ENCODE measurements at places on chromosomes 7 and 10. TPM values are rescaled to one million over a fixed set of nuclear protein-coding genes. Genes with fewer than 3 reads are reported as not detected.

PSPH gene
- 9.0 TPM for total RNA-seq

GPR22 gene
- total RNA-seq: not detected

NAT16 gene
- not detected for total RNA-seq

CALML3 gene
- not detected for total RNA-seq

LLCFC1 gene
- not detected for total RNA-seq

FXYD4 gene
- not detected for total RNA-seq

TIMM23B gene
- total RNA-seq: 10.4 TPM

- no peak for DNase-seq
Observed at GRCh38 chr10:97542169-97543024, 30.2 kb upstream of the ANKRD2 start.

GRCh38 chr7:29955799-29956486 is 33.7 kb downstream of the SCRN1 start:
- DNase-seq: no peak

GRCh38 chr7:158077934-158078910 is 509.4 kb downstream of the PTPRN2 start:
- DNase-seq: no peak

GRCh38 chr10:120685136-120685535 is 166.0 kb upstream of the WDR11 start:
- DNase-seq: no peak

DNA sequence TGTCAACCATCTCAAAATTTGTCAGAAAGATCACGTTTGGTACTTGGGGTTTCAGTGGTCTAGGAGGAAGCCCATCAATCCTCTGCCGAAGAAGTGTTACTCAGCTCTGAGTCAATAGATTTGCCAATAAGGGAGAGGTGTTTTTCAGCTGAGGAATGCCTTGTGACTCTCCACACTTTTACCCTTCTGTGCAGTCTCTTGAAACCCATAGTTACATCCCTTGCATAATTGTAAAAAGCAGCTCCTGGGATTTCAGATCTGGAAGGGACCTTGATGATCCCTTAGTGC is 47.5 kb downstream of the INSYN2A start:
- DNase-seq: no peak

DNA sequence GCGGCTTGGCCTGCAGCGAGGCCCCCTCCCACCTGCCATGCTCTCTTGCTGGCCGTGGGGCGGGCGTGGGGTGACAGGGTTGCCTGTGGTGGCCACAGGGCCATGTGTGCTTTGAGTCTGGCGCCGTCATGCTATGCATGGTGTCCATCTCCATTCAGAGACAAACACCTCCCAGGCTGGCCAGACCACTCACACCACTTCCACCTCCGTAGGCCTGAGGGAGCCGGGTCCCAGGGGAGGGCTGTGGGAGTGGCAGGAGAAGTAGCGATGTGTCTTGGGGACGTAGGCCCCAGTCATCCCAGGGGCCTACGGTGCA is 65.5 kb downstream of the DNAJB6 start:
- DNase-seq: no peak

DNA sequence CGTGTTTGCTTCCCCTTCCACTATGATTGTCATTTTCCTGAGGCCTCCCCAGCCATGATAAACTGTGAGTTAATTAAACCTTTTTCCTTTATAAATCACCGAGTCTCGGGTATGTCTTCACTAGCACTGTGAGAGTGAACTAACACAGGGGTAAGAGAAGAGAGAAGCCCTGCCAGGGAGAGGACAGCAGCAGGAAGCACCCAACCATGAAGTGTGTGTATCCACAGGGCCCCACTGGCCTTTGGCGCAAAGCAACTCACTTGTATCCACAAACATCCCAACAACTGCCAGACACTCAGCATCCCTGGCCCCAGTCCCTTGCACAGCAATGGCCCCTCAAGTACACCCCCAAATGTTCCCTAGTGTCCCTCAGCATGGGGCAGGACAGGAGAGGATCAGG is 115.1 kb downstream of the MAD1L1 start:
- no peak for DNase-seq

DNA sequence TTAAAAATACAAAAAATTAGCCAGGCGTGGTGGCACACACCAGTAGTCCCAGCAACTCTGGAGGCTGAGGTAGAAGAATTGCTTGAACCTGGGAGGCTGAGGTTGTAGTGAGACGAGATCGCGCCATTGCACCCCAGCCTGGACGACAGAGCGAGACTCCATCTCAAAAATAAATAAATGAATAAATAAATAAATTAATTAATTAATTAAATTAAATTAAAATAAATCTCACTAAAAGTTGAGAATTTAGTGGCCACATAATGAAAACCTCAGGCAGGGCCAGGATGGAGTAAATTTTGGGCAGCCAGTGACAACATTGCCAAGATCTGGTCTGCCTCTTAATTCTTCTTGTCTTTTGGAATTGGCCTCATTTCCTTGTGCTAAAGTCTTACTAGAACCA is 187.5 kb upstream of the FEZF1 start:
- DNase-seq: no peak

DNA sequence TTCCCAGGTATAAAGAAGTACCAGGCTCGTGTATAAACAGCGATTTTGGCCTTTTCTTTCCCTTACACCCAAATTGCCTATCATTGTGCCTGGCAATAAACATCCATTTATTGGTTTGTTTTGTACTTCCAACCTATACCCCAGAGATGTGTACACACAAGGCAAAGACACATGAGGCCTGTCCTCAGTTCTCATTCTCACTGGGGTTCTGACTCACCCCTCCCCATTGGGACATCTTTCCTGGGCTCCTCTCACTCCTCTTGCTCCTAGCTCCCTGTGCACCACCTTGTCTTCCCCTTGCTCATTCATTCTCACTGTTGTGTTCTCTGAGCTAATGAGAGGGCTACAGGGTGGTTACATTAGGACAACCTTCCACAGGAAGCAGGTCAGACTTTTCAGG is 240.7 kb downstream of the ANK3 start:
- no peak for DNase-seq

DNA sequence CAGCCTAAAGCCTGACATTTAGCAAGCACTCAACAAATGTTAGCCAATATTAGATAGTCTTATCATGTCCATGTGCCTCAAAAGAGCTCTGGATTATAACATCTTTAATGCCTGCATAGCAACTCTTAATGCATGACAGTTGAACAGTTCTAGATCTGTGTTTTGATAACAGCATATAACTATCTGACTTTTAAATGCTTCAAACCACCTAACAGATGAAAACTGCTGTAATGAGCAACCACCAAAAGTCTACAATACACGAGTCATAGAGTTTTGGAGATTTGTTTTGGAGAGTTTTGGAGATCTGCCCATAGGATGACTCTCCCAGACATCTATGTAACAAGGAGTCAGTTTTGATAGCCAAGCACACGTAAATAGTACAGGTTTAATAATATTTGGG is 227.3 kb downstream of the TWIST1 start:
- DNase-seq: no peak

GRCh38 chr7:132412435-132412834 is 163.8 kb downstream of the PLXNA4 start:
- DNase-seq: no peak

DNA sequence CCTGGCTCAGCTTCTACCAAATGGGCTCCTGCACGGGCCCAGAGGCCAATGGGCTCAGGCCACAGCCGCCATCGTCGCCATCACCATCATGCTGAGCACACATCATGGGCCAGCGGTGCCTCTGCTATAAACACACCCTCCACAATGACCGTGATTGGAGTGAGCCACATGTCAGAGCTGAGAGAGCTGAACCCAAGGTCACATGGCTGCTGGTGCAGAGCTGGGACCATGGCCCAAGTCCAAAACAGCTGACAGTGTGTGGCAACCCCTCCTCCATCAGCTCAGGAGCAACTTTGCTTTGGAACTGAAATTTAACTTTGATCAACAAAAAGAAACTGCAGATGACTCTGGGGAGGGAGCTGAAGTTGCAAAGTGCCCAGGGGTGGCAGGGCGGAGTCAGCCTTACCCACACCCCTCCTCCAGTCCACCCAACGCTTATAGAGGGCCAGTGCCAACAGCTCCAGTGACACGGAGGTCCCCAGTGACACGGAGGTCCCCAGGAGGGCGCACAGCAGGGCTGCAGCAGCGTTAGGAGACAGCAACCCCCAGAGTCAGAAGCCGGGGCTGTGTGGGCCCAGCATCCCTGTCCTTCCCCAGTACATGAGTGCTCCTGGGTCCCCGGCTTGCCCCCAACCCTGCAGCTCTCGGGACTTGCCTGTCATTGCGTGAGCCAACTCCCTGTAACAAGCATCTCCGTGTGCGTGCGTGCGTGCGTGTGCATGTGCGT is 249.6 kb downstream of the ELFN1 start:
- DNase-seq: peak; percentile 95

DNA sequence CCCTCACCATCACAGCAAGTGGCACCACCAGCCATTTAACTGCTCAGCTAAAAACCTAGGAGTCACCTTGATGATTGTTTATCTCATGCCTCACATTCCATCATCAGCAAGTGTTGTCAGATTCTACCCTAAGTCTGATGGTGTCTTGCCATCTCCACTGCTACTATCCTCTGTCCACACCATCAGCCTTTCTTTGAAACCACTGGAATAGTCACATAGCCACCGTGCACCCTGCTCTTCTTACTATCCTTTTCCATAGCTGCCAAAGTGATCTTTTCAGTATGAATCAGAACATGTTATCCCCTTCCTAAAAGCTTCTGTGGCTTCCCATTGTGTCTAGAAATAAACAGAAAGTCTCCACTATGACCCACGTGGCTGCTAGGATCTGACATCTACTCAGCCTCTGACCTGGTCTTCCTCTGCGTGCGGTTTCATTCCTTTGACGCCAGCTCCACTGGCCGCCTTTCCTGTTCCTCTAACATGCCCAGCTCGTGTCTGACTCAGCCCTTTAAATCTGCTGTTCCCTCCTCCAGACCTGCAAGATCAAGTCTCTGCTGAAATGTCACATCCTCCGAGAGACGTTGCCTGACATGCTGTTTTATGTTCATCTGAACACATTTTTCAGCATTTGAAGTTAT is 16.5 kb upstream of the CHN2 start:
- peak; percentile 53 for DNase-seq

DNA sequence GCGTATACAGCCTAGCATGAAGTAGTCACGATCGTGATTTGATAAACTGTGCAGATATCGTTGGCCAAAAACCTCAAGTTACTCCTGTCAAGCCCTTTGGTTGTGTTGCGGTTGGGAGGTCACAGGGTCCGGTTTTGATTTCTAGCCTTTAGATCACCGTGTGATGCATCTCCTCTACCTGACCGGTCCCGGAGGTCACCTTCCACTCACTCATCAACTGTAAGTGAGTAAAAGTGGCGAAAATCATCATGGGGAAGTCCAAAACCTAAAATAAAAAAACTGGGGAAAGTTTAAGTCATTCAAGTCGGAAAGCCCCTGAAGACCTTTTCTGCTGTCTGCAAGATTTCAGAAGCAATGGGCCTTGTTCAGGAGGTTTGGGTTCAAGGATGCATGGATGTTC is 62.8 kb downstream of the ADARB2 start:
- no peak for DNase-seq

- DNase-seq: no peak
Observed at GRCh38 chr10:123297175-123297574, 143.0 kb downstream of the BUB3 start.

GRCh38 chr7:123846217-123846891 is 1.4 kb downstream of the HYAL4 start:
- no peak for DNase-seq

DNA sequence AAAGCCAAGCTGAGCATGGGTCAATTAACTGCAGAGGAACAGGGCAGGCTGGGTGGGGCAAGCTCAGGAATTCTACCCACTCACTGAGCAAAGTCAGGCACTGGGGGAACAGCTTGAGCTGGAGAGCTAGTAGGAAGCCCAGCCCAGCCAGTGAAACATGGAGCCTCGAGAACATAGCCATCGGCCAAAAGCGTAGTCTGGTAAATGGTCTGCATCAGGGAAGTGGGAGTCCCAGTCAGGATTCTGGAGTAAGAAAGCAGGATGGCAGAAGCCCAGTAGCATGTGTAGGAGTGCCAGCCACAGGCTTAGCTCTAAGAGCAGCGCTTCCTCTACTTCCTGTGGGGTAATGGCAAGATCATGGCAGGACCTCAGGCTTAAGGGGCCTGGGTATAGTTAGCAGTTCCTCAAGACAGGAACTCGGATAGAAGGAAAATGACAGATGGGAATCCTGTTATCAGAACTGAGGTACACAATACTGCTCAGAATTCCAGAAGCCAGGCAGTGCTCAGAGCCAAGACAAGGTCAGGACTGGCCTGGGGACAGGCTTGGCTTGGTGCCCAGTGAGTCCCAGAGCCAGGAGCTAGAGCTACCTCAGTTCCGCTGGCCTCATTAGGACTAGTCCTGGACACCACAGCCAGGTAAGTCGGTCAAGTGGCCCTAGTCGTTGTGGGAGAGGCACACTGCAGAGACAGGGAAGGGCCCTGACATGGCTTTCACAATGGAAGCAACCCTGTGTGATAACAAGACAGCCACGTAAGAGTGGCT is 65.4 kb upstream of the MXI1 start:
- DNase-seq: peak; percentile 90

DNA sequence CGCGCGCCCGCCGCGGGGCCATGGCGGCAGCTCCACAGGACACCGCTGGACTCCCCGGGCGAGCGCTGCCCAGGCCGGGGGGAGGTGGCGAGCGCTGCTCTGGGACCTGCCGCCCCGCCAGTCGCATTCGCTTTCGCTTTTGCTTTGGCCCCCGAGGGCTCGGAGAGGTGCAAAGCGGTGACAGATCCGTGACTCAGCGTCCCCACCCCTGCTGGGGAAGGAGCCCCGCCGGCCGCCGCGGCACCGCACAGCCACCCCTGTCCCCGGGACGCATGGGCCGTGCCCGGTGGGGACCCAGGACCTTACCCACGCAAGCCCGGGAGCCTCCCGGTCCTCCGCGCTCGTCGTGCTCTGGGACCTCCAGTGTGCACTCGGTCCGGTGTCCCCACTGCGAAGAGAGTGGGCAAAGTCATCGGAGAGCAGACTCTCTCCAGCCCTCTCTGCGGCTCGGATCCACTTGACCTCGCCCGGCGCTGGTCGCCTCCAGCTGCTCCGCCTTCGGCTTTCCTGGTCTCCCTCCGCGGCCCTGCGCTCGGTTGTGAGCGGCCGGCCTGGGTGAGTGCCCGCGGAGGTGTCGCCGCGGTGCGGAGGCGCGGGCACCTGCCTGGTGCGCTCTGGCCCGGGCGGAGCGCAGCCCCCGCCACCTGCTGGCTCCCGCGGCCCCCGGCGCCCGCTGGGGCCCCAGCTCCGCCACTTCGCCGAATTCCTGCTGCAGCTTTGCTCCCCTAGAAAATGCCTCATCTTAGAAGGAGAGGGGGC is at the start of gene IL15RA:
TSS of gene IL15RA (minus strand) at position 73 of the 759 bp plus-strand sequence. CDS start at position 22, 51 bp downstream.
- DNase-seq: peak; percentile 83

GRCh38 chr7:51244885-51245284 is 71.7 kb downstream of the COBL start:
- DNase-seq: no peak

DNA sequence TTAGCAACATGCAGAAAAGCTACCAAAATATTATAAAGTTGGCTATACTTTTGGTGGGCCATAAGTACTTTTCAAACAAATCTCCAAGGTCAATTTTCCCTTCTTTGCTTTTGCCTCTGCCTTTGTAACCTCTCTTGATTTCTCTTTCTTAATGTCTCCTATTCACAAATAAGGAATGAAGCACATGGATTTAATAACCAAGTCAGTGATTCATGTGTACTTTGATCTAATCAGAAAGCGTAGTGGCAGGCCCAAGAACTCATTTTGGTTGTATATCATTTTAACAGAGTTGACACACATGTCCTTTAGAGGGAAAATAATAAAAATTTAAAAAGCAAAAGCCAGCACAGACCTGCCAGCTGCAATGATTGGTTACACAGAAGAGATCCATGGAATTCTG is 93.7 kb downstream of the FZD1 start:
- no peak for DNase-seq
